ENCODE measurements at places on chromosomes 11 and 22. TPM values are rescaled to one million over a fixed set of nuclear protein-coding genes. Genes with fewer than 3 reads are reported as not detected.
A peak's percentile ranks its signal among the peaks of the same experiment; 100 is the strongest.

ASRGL1 gene
- 7.5 TPM for total RNA-seq

RRM1 gene
- total RNA-seq: 29.8 TPM

CNTF gene
- 2.9 TPM for total RNA-seq

CDPF1 gene
- total RNA-seq: 12.3 TPM

CCDC89 gene
- 0.60 TPM for total RNA-seq

- no peaks in the 10 kb centered on the region for H3K27me3 ChIP-seq
- H3K27ac ChIP-seq: no peak overlapping the region
Measured at GRCh38 chr11:26229981-26230380, 101.9 kb upstream of the ANO3 start.

DNA sequence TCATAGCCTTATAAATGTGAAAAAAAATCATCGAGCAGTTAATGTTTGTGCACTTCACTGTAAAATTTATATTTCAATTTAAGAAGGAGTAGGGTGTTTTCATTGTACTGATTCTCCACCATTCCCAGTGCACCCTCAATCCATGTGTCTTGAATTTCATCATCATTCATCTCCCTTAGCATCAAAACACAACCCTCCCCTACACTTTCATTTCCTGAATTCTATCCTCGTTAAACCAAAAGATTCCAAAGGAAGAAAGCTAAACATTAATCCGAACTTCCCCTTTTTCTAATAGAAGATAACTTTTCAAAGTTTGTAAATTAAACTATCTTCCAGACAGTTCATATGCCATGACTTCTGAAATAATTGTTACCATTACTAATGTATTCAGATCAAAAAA, 34.1 kb upstream of the OR8B8 start:
- H3K27ac ChIP-seq: no peak overlapping the region
- H3K27me3 ChIP-seq: peaks cover 63% of the 10 kb centered on the region
- DNase-seq: no peak
- H3K4me3 ChIP-seq: no peak overlapping the region
- H3K4me1 ChIP-seq: peaks cover 10% of the 10 kb centered on the region
- H3K36me3 ChIP-seq: no peaks in the 10 kb centered on the region

GRCh38 chr11:130448416-130449309, at the start of gene ADAMTS15:
ADAMTS15 (plus strand) TSS chr11:130448645; CDS start chr11:130448974, 329 bp downstream.
- H3K27me3 ChIP-seq: peaks cover 6% of the 10 kb centered on the region
- peak within 1 kb of the TSS; percentile 32 for H3K4me3 ChIP-seq
- DNase-seq: no peak

GRCh38 chr11:34158661-34159060, 53.2 kb downstream of the NAT10 start:
- no peak for DNase-seq
- no peaks in the 10 kb centered on the region for H3K27me3 ChIP-seq
- peaks cover 19% of the 10 kb centered on the region for H3K4me1 ChIP-seq
- no peak overlapping the region for H3K4me3 ChIP-seq
- H3K36me3 ChIP-seq: no peaks in the 10 kb centered on the region

- no peak overlapping the region for H3K27ac ChIP-seq
- no peaks in the 10 kb centered on the region for H3K27me3 ChIP-seq
- DNase-seq: no peak
- no peak overlapping the region for H3K4me3 ChIP-seq
- no peaks in the 10 kb centered on the region for H3K4me1 ChIP-seq
Measured at GRCh38 chr11:90594658-90595057, 371.8 kb upstream of the CHORDC1 start.

- peaks cover 99% of the 10 kb centered on the region for H3K4me1 ChIP-seq
- peak overlapping the region; percentile 69 for H3K4me3 ChIP-seq
- no peaks in the 10 kb centered on the region for H3K27me3 ChIP-seq
- H3K36me3 ChIP-seq: no peaks in the 10 kb centered on the region
- DNase-seq: no peak
- peak overlapping the region; percentile 74 for H3K27ac ChIP-seq
Measured at GRCh38 chr11:114169321-114169749, 109.8 kb downstream of the ZBTB16 start.

DNA sequence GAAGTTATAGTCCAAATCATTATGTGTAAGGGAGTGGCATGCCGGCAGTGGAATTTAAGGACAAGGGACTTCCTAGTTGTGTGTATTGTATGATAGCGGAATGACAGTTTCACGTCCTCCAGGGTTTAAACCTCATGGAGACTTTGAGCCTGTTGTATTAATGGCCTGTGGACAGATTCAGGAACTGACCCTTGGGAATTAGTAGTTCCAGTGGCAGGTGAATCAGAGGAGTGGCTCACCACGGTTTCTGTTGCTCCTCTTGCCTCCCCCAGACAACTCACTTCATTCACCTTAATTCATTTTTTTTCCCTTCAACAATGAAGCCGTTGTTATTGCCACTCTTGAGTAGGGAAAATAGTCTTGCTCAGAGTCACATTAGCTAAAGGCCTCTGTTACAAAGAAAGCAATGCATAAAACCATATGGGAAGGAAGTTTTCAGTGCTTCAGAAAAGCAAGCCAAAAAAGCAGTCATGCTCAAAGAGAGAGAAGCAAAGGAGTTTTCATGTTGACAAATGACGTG, 22.6 kb downstream of the AMOTL1 start:
- no peaks in the 10 kb centered on the region for H3K4me1 ChIP-seq
- H3K27ac ChIP-seq: no peak overlapping the region
- no peak overlapping the region for H3K4me3 ChIP-seq
- H3K27me3 ChIP-seq: peaks cover 5% of the 10 kb centered on the region
- no peak for DNase-seq

- no peaks in the 10 kb centered on the region for H3K27me3 ChIP-seq
- peak overlapping the region; percentile 80 for H3K4me3 ChIP-seq
- DNase-seq: no peak
- no peaks in the 10 kb centered on the region for H3K36me3 ChIP-seq
- peaks cover 95% of the 10 kb centered on the region for H3K4me1 ChIP-seq
Measured at GRCh38 chr11:102468616-102469195, 16.1 kb upstream of the TMEM123 start.

DNA sequence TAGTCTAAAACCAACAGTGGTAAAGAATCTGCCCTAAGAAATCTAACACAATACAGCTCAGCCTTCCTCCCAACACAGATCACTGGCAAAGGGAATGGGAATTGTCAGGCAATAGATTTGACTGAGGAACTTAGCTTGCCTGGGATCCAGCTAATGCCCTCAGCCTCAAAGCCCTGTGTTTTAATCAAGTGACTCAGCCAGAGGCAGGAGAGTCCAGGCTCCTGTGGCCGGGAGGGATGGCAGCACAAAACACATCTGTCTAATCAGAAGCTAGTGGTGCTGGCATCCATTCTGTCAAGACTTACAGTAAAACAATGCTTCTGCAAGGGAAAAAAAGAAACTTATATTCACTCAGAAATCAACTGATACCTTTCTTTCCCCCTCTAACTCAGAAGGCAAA, 5.6 kb downstream of the SYTL2 start:
- H3K27me3 ChIP-seq: no peaks in the 10 kb centered on the region
- H3K36me3 ChIP-seq: peaks cover 6% of the 10 kb centered on the region
- H3K27ac ChIP-seq: no peak overlapping the region
- DNase-seq: no peak
- H3K4me3 ChIP-seq: no peak overlapping the region
- H3K4me1 ChIP-seq: peaks cover 24% of the 10 kb centered on the region

- H3K36me3 ChIP-seq: peaks cover 11% of the 10 kb centered on the region
- no peaks in the 10 kb centered on the region for H3K27me3 ChIP-seq
- no peak overlapping the region for H3K4me3 ChIP-seq
- no peak for DNase-seq
- peak overlapping the region; percentile 92 for H3K27ac ChIP-seq
Measured at GRCh38 chr11:118206391-118207031, 18.3 kb downstream of the JAML start.

- no peaks in the 10 kb centered on the region for H3K36me3 ChIP-seq
- peaks cover 9% of the 10 kb centered on the region for H3K27me3 ChIP-seq
- no peak overlapping the region for H3K4me3 ChIP-seq
Measured at GRCh38 chr11:102214623-102215022, 102.7 kb upstream of the BIRC3 start.

DNA sequence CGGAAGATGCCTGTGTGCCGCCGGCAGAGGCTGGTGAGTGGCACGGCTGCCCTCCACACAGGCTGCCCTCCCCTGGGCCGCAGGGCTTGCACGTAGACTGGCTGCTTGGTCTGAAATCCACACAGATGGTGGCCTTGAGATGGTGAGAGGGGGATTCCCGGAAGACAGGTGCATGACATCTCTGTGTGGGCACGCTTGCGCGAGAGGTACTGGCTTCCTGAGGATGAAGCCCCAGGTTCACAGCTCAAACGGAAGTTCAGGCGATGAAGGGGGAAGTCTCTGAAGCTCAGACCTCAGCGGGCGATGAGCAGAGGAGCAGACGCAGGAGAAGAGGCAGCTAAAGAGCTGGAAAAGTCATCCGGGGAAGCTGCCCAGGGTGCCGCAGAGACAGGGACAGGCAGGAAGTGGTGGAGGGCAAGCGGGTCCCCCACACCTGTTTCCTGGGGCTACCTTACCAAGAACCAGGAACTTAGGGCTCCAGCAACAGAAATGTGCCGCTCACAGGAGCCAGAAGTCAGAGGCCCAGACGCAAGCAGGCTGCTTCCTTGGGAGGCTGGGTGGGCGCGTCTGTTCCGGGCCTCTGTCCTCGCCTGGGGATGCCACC, 7.2 kb downstream of the CRELD2 start:
- peaks cover 38% of the 10 kb centered on the region for H3K4me1 ChIP-seq
- H3K27me3 ChIP-seq: no peaks in the 10 kb centered on the region
- H3K36me3 ChIP-seq: peaks cover 4% of the 10 kb centered on the region
- peak; percentile 86 for DNase-seq

Measured in naive thymus-derived CD8-positive, alpha-beta T cell (primary cell).